ENCODE measurements at places on chromosomes 7 and 10. TPM values are rescaled to one million over a fixed set of nuclear protein-coding genes. Genes with fewer than 3 reads are reported as not detected.

TMEM229A gene
- total RNA-seq: 0.74 TPM

ASAH2 gene
- 2.2 TPM for total RNA-seq

GHRHR gene
- 2.2 TPM for total RNA-seq

ARHGEF35 gene
- total RNA-seq: 0.49 TPM

TEX47 gene
- total RNA-seq: not detected

PSD gene
- total RNA-seq: 99.6 TPM

DNA2 gene
- 20.7 TPM for total RNA-seq

VAX1 gene
- total RNA-seq: 1.7 TPM

GALNT17 gene
- total RNA-seq: 26.3 TPM
